Activated naive CD8-positive, alpha-beta T cell treated with anti-CD3 and anti-CD28 coated beads for 36 hours (primary cell): ENCODE measurements at places on chromosomes 2 and 18. TPM values are rescaled to one million over a fixed set of nuclear protein-coding genes. Genes with fewer than 3 reads are reported as not detected.

The HOXD1 gene
- not detected for total RNA-seq

The MERTK gene
- total RNA-seq, result 0.33 TPM

The MRPS5 gene
- 84.8 TPM for total RNA-seq

The ASXL3 gene
- total RNA-seq, result not detected

The SALL3 gene
- total RNA-seq, result not detected

The IL1F10 gene
- total RNA-seq, result not detected

The NAT8 gene
- total RNA-seq, result not detected

The INO80D gene
- total RNA-seq, result 16.4 TPM

The POTEC gene
- not detected for total RNA-seq

The GALR1 gene
- not detected for total RNA-seq

The SLC5A7 gene
- not detected for total RNA-seq

The KCNS3 gene
- total RNA-seq, result not detected

The ADD2 gene
- total RNA-seq, result 36.1 TPM

The ME2 gene
- 153 TPM for total RNA-seq

The SLC11A1 gene
- 0.08 TPM for total RNA-seq

The ASNSD1 gene
- 56.3 TPM for total RNA-seq

The IFIH1 gene
- total RNA-seq, result 35.9 TPM

The ANKRD30BL gene
- 0.29 TPM for total RNA-seq

The POMC gene
- 6.3 TPM for total RNA-seq

The DSEL gene
- 0.30 TPM for total RNA-seq

The GPR45 gene
- total RNA-seq, result not detected

The PDE1A gene
- total RNA-seq, result not detected

The GAL3ST2 gene
- not detected for total RNA-seq

The C2orf78 gene
- not detected for total RNA-seq

The COPS7B gene
- total RNA-seq, result 50.2 TPM

The POTEI gene
- not detected for total RNA-seq

The LOXHD1 gene
- total RNA-seq, result 0.12 TPM

The PDCD1 gene
- total RNA-seq, result 24.3 TPM

The FAM110C gene
- total RNA-seq, result 0.14 TPM

The METTL5 gene
- 115 TPM for total RNA-seq

The ANTXR1 gene
- 0.91 TPM for total RNA-seq

The SIX3 gene
- not detected for total RNA-seq

The VWA3B gene
- not detected for total RNA-seq

The G6PC2 gene
- total RNA-seq, result not detected

The LINC00305 gene
- not detected for total RNA-seq

The FAM124B gene
- total RNA-seq, result 0.46 TPM

The MARCHF4 gene
- not detected for total RNA-seq

The CTLA4 gene
- total RNA-seq, result 50.9 TPM

The CCDC102B gene
- 1.4 TPM for total RNA-seq

The SCN2A gene
- 0.04 TPM for total RNA-seq

The TFCP2L1 gene
- total RNA-seq, result 0.06 TPM

The TBR1 gene
- not detected for total RNA-seq

The UBXN4 gene
- total RNA-seq, result 70.6 TPM
